HT-29 (cell line): ENCODE measurements at places on chromosomes 16 and 17. TPM values are rescaled to one million over a fixed set of nuclear protein-coding genes. Genes with fewer than 3 reads are reported as not detected.
A peak's percentile ranks its signal among the peaks of the same experiment; 100 is the strongest.

The ERAL1 gene
- 29.1 and 33.0 TPM in 2 replicates for total RNA-seq

The OR4D1 gene
- total RNA-seq, result not detected in 2 replicates

The GP1BA gene
- total RNA-seq, result not detected in 2 replicates

The KRT25 gene
- total RNA-seq, result not detected in 2 replicates

The KRT31 gene
- not detected in 2 replicates for total RNA-seq

DNA sequence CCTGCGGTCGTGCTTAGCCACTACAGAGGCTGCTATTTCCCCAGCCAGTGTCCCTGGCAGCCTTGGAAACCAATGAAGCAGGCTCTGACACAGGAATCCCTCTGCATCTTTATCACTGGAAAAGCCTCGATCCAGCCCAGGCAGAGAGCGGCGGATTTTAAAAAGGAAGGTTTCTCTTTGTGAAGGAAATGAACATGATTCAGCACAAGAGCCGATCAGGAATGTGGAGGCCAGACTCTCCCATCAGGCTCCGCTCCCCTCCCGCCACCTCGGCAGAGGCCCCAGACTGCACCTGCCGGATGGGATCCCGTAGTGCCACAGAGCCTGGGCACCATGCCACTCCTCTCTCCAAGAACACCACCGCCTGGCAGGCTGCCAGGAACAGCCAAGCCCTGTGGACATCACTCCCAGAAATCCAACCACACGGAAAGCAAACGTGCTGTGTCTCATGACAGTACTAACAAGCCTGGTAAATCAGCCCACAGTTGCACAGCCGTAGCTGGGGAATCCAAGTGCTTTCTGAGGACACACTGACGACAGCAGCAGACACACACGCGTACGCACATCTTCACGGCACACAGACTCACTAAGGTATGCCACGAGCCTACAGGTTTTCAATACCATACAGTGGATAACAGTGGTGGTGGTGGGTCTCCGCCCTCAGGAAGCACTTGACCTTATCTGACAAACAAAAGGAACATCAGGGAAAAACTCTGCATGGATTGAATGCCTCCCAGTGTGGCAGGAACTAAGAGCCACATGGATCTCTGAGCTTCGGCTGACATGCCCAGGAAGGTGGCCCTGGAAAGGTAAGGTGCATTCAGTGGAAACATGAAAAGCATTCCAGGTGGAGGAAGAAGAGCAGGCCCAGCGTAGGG lies 5.4 kb downstream of the LRRC75A start:
- peak; percentile 80 for DNase-seq

DNA sequence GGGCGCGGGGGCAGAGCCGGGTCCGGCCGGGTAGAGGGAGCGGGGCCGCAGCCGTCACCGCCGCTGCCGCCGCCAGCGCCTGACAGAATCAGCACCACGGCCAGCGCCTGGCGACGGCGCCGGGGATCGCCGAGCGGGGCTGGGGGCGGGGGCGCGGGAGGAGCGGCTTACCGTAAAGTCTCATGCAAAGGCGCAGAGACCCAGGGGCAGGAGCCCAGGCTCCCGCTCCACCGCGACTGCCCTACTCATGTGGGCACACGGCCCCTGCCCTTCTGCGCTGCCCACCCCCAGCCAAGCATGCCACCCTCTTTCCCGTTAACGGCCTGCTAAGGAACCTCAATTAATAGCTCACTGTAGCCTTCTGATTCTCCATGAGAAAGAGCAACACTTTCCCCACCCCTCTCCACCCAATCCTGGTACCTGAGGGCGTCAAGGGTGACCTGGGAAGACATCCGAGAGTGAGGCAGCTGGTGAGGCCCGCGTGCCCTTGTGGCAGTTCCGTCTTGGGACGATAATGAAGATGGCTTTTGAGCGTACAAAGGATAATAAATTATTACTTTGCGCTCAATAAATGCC lies at the start of gene SEZ6:
SEZ6 (minus strand) TSS at position 98 of the 576 bp plus-strand sequence. CDS start 164 bp downstream, outside the sequence.
- no peak for DNase-seq

DNA sequence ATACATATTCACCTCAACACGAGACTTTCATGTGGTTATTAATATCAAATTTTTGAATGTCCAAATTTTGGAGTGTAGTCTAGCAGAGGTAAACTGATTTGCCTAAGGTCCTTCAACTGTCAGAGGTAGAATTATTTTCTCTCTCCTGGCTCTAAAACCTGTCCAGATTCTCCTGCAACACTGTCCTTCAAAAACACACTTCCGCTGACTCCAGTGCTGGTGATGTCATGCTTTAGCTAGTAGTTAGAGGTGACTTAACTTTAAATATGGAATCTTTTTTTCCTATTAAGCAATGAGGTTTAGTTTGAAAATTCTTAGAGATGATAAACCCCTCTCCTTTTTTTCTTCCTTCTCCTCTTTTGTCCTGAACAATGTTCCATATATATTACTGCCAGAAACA lies 10.8 kb upstream of the CBLN1 start:
- no peak for DNase-seq
